NT2/D1 (cell line): ENCODE measurements at places on chromosomes 6 and 20.
A peak's percentile ranks its signal among the peaks of the same experiment; 100 is the strongest.

GRCh38 chr6:40276141-40276540 lies 311.0 kb downstream of the LRFN2 start:
- no peak for DNase-seq

DNA sequence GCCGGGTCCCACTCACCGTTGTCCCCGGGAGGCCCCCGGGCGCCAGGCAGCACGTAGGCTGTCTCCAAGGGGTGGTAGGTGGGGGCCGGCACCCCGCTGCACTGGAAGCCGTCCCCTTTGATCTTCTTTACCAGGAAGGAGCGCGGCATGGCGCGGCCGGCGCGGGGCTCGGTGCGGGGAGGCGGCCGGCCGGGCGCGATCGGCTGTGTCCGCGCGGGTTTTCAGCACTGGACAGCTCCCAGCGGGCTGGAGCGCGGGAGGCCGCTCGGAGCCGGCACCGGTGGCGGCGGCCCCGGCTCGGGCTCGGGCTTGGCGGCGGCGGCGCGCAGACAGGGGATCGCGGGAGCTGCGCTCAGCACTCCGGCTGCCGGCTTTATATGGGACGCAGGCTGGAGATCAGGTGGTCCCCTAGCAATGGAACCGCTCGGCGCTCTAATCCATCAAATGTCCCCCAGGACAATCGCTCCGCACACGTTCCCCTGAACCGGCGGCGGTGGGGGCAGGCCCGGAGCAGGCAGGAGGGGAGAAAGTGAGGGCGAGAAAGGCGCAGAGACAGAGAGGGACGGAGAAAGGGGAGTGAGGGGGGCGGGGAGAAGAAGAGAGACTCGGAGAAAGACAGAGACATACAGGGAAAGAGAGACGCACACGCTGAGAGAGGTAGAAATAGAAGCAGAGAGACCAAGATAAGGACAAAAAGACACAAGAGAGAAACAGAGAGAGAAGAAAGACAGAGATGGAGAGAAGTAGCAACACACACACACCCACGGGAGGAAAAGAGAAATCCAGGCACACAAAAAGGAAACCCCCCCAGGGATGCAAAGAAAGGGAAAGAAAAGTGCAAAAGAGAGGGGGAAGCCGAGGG lies at the start of gene SCRT2:
Gene SCRT2, minus strand, starts transcription at position 350 of the 862 bp plus-strand sequence. Its CDS starts 201 bp downstream, at position 149.
- no peak for DNase-seq

- no peak for DNase-seq
Observed at GRCh38 chr6:82553863-82554531, 190.4 kb downstream of the TPBG start.

- DNase-seq, result no peak
Observed at GRCh38 chr20:41004531-41005360, 23.9 kb upstream of the TOP1 start.

DNA sequence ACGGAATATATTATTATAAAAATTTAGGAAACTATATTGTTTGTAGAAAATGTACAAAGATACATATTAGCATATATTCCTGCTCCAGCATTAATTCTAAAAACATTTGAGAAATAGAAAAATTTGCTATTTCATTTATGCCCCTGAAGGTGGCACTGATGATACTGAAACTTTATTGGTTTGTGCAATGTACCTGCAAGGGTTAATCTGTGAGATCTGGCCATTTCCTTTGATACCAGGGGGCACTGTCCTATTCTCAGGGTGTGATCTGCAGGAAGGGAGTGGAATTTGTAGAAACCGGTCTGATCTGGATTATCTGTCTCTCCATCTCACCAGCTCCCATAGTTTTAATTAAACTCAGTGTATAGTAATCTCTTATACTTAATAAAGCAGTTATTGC lies 625.1 kb upstream of the IMPG1 start:
- DNase-seq, result no peak

- DNase-seq, result no peak
Observed at GRCh38 chr20:9330151-9330550, 184.2 kb upstream of the LAMP5 start.

GRCh38 chr6:7758456-7758855 lies 32.6 kb downstream of the BMP6 start:
- no peak for DNase-seq

GRCh38 chr6:56250266-56250665 lies 2.9 kb upstream of the COL21A1 start:
- no peak for DNase-seq

- no peak for DNase-seq
Observed at GRCh38 chr6:8736156-8736895, 301.0 kb upstream of the SLC35B3 start.

DNA sequence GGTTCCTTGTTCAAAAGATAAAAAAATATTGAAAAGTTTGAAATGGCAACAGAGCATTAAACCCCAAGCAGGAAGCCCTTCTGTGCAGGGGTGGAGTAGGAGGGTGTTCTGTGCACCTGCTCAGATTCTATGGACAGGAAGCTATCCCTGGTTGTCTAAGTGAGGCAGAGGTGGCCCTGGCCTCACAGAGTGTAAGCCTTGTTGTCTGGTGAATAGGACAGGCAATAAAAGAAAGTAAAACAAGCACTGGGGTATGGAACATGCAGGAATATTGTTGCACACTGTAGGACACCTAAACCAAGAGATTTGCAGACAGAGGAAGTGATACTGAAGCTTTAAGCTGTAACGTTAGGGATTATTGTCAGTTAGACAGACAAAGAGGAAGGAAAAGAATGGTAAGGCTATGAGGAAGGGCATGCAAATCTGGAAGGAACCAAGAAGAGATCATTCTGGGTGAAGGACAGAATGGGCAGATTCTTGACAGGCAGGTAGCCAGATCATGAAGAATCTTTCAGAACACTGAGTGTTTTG lies 66.8 kb downstream of the TBC1D7 start:
- DNase-seq, result no peak

- no peak for DNase-seq
Observed at GRCh38 chr6:155399062-155399744, 56.4 kb downstream of the NOX3 start.

GRCh38 chr20:37638527-37638926 lies 55.3 kb upstream of the CTNNBL1 start:
- DNase-seq, result no peak

DNA sequence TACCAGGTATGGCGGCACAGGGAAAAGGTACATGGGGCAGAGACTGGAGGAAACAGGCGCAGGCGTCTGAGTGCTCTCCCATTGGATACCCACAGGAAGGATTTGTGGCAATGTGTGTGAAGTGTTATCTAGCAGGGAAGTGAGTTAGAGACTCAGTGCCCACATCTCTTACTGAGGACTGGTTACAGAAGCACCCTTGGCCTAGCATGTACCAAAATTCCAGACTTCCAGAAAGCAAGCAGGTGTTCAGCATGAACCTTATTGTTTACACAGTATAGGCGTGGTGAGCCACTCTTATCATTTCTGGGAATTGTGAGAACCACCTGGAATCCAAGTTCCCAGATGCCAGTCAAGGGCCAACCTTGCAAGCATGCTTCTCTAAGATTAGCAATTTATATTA lies 14.2 kb downstream of the MANBAL start:
- DNase-seq, result no peak

DNA sequence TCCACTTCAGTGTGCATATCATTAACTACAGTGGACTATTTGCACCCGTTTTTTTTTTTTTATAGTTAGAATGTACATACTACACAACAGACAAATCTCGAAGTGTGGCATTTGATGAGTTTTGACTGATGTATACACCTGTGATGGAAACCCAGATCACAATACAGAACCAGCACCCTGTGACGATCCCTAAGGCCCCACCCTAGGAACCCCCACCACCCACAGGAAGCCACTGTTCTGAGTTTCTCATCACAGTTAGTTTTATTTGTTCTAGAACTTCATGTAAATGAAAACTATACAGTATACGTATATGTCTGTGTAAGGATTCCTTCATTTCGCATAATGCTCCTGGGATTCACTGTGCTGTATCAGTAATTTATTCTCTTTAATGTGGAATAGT lies 102.8 kb downstream of the IRF4 start:
- no peak for DNase-seq

- DNase-seq, result peak; percentile 61
Observed at GRCh38 chr20:52312132-52312729, 120.7 kb upstream of the ZFP64 start.

DNA sequence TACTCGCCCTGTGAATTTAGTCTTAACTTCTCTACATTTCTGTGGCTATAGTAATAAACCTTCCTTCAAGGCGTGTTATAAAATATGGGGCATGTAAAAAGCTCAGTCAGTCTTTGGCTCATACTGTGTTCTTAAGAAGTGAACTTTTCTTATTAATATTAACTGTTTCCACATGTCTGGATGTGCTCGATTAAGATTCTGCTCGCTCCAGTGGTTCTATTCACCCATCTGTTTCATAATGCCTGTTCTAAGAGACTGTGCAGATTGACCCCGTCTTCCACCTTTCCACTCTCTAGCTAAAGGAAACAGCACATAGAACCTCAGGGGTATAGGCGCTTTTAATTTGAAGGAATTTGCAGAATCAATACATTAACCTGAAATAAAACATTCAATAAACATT lies 99.9 kb downstream of the L3MBTL3 start:
- no peak for DNase-seq

DNA sequence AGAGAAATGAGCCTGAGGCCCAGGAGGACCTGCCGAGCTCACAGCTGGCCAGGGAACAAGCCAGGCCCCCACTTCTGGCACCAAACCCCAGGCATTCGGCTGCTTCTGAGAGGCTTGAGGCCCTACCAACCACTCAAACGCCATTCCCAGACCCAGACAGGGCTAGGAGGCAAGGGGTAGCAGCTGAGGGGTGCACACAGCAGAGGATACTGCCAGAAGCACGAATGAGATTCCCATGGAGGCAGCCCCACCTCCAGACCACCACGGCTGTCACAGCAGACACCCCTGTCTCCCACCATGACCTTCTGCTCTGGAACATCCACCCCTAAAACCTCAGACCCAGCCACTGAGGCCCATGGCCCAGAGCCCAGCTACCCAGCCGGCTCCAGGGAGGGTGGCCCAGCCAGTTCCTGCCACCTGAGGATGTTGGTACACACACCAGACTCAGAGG lies 36.1 kb downstream of the NTSR1 start:
- DNase-seq, result no peak

DNA sequence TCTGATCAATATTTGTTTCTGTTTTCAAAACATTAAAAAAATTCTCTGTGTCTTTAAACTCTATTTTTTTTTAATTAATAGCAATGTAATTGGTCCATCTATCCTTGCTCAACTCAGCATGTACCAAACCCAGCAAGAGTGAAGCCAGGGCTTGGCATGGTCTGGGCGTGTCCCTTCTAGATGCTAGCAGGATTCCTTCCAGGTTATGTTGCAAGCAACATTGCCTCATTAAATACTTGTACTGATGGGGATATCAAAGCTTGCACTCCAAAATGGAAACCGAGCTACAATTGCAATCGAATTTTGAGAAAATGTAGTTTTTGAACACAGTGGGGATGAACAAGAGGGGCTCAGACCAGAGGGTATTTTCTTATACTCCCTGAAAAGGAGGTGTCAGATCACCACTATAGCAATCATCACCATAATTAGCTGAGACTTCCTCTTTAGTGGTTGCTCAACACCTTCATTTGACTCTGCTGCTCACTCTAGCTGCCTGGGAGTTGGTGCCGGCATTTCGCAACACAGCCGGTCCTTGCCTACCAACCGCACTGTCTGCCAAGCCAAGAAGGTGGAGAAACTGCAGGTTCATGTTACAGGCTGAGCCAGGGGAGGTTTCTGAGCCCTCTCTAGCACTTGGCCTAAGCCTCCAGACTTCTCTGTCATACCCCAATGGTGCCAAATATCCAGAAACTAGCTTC lies 67.8 kb upstream of the RALGAPA2 start:
- DNase-seq, result no peak

DNA sequence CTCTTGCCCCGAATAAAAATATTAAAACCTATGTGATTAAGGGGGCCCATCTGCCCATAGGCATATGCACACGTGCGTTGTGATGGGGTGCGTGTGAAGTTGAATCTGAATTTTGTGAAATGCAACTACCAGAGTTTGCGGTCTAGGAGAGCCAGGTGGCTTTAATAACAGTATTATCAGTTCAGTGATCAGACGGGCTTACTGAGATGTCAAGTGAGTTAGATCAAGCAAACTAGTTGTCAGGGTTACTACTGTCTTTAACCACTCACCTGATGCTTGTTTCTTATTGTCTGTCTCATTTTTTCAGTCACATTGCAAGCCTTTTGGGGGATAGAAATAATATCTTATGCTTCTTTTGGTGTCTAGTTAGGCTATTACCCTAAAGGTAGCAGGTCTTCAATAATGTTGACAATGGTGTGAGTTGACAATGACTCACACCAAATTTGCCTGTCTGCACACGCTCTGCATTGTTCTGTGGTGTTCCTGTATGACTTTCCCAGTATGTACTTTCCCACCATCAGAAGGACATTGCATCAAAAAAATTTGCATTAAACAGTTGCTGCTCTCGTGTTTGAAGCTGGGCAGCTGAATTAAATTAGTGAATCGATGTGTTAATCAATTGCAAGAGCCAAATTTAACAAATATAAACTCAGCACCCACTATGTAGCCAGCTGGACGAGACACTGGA lies 103.1 kb upstream of the NAA20 start:
- DNase-seq, result no peak

DNA sequence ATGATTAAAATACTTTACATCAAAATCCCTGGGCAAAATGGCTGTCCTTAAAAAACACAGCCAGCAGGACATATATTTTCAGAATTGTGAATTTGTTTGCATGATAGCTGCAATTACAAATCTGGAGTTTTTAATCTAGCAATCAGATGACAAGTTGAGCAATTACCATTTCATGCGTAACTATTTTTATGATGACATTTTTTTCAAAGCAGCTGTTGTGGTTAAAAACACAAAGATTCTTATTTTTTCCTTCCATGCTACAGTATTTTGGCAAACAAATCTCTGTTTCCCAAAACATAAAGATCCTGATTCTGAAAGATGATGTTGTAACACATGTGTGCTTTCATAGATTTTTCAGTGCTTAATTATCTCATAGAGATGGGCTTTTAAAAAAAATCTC lies 90.2 kb downstream of the PHACTR1 start:
- DNase-seq, result no peak

DNA sequence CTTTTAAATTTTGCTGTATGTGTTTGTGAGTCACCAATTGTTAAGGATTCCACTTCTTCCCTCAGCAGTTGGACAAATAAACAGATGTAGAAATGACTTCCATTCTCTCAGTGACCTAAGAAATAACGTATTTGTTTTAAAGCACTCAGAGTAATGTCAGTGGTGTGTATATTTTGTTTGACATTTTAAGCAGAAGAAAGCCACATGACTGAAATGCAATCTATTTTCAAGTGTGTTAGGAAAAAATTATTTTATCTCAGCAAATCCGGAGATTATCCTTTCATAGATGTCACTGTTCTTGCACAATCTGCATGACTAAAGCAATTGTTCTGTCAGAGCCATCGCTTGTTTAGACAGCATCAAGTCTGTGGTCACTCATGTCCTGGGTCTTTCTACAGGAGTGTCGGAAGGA lies 77.1 kb downstream of the JAG1 start:
- no peak for DNase-seq

DNA sequence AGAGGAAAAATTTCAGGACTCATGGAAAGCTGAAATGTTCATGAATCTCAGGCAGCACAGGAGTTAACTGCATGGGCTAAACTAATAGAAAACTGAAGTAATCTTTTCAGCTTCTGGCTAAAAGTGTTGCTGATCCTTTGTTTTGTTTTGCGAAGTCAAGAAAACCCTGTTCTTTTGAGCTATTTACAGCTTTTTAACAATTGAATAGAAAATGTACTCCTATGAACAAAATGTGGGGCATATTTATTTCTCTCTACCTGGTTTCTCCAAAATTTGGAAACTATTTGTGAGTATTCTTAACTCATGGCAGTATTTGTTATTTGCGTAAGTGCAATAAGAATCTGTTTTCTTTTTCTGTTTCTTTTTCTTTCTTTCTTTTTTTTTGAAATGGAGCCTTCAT lies 818.8 kb upstream of the CITED2 start:
- no peak for DNase-seq
